NCI-H146 (cell line): ENCODE measurements at places on chromosomes 2 and 18.

- DNase-seq, result no peak
Measured at GRCh38 chr2:150924878-150925277, 336.8 kb downstream of the RBM43 start.

DNA sequence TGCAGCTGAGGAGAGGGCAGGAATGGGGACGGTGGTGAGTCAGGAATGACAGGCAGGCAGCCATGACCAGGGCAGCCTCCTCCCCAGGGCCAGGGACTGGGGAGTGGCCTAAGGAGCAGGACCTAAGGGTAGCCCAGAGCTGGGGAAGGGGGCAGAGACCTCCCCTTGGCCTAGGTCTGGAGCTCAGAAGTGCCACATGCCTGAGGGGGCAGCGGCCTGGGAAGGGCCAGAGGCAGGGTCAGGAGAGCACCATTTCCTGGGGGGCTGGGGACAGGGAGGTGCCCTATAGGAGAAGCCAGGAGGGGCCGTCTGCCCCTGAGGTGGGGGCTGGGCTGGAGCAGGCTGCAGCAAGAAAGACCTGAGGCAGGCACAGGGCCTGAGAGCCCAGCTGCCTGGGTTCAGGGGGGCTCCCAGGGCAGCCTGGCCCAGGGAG, 20.9 kb downstream of the CFLAR start:
- no peak for DNase-seq

DNA sequence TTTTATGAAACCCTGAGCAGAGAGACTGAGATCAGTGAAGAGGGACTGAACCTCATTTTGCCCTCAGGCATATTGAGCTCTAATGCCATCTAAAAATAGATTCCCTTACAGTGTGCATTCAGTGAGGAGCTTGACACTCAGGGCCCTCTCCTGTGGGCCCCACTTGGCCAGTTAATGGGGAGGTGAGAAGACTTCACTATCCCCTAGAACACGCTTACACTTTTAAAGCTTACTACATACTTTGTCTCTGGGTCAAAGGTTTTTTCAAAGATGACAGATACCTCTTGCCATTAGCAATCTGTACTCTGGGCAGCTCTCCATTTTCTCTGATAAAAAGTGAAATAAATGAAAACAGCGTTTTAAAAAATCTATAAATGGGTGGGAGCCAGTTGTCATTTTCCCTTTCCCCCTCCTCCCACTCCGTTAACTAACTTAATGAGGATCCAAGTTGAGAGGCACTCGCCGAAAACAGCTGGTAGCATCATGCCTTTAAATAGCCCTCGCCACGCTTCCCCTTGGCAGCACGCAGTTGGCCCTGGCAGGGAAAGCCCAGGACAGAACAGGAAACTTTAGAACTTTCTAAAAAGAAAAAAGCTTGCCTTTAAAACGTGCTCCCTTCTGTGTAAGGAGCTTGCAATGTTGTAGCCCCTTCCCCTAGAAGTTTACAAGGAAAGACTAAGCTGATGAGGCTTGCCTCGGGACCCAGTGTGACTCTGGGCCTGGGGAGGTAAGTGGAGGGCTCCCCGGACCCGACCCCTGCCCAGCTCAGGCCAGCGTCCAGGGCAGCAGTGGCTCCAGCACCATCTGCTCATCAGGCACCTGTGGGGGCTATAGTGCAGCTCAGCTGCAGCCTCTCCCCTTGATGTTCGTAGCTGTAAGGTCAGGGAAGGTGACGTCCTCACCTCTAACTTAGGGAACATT, 58.8 kb upstream of the FOSL2 start:
- no peak for DNase-seq

GRCh38 chr2:22086726-22087125, 963.0 kb downstream of the TDRD15 start:
- DNase-seq, result no peak

DNA sequence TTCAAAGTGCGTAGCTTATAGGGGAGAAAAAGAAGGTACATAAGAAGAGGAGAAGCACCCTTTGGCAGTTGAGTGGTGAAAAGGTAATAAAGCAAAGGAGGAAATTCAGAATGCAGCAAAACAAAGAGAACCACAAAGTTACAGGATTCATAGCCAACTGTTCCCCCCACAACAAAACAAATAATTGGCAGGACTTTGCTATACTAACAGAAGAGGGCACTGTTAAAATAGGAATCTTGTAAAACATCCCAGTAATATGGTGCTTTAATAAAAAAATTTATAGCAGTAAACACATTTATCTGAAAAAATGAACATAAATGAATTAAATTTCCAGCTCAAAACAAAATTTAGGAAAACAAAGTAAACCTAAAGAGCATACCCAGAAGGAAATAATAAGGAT, 42.3 kb downstream of the R3HDM1 start:
- DNase-seq, result no peak

GRCh38 chr18:59360381-59360780, 1.3 kb upstream of the LMAN1 start:
- DNase-seq, result no peak

DNA sequence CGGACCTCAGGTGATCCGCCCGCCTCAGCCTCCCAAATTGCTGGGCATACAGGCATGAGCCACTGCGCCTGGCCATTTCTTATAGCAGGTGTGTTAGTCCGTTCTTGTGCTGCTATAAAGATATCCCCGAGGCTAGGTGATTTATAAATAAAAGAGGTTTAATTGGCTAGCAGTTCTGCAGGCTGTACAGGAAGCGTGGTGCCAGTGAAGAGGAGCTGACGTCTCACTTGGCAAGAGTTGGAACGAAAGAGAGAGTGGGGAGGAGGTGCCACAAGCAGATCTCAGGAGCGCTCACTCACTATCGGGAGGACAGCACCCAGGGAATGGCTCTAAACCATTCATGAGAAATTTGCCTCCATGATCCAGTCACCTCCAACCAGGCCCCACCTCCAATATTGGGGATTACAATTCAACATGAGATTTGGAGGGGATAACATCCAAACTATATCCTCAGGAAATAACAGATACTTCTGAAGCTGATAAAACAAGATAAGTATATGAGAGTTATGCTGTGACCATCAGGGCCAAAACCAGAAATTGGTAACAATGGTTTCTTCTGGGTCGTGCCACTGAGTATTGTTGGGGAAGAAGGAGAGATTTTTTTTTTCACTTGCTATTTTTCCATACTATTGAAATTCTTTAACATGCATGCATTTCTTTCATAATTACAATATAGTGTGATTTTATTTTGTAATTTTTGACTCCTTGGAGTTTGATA, 7.4 kb upstream of the RMC1 start:
- DNase-seq, result peak; percentile 51

GRCh38 chr2:198004921-198005829, 200.8 kb downstream of the PLCL1 start:
- no peak for DNase-seq

DNA sequence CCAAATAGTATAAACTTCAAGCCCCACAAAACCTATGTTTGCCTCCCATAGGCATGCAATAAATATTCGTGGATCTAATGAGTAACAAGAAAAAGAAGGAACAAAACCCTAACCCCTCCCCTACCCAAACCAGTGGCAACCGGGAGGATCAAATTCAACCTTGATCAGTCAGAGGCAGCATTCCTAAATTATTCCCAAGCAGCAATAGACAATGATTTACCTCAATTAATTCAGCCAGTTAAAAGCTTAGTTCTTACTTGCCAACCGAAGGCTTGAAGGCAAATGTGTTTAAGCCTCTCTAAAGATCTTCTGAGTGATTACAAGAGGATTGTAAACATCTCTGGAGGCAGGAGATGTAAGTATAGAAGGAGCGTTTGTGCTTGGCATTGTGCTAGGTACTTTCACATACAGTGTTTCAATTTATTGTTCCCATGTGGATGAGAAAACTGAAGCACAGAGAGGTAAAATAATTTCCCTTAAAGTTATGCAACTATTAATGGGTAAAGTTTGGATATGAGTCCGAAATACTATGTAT, 197.7 kb downstream of the MTX2 start:
- no peak for DNase-seq

GRCh38 chr18:3649633-3650426, 199.9 kb downstream of the TGIF1 start:
- no peak for DNase-seq

DNA sequence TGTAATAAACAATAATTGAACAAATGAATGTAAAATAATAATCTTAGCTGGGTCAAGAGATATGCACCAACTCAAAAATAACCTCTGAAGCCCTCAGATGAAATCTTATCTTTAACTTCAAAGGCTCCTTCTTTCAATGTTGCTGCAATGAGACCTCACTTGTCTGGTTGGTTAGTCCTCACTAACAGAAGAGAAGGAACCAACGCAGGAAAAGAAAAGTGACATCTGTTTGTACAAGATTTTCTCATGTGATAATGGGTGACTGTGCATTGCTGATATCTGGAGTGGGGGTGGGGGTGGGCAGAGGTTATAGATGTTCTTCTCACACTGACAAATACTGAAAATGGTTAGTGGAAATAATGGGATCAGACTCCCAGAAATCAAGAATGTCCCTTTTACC, 2.6 kb downstream of the SCN7A start:
- DNase-seq, result no peak

DNA sequence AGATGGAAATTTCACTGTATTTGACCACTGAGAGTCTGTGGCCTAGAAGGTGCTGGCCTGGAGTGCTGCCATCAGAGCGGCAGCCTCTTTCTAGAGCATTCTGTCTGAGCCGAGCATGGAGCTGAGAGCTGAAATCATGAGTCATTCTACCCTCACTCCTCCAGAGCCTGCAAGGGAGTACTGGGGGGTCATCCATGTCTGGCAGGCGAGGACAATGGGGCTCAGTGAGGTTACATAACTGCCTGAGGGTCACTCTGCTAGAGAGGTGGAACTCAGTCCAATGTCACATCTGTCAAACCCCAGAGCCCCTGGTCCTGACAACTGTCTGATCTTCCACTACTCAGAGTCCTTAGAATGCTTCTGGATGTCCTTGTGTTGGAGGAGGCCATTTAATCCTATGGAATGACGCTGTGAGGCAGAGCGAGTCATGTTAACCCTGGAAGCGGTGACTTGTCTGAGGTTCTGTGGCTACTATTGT, 65.3 kb downstream of the HAUS1 start:
- DNase-seq, result no peak

DNA sequence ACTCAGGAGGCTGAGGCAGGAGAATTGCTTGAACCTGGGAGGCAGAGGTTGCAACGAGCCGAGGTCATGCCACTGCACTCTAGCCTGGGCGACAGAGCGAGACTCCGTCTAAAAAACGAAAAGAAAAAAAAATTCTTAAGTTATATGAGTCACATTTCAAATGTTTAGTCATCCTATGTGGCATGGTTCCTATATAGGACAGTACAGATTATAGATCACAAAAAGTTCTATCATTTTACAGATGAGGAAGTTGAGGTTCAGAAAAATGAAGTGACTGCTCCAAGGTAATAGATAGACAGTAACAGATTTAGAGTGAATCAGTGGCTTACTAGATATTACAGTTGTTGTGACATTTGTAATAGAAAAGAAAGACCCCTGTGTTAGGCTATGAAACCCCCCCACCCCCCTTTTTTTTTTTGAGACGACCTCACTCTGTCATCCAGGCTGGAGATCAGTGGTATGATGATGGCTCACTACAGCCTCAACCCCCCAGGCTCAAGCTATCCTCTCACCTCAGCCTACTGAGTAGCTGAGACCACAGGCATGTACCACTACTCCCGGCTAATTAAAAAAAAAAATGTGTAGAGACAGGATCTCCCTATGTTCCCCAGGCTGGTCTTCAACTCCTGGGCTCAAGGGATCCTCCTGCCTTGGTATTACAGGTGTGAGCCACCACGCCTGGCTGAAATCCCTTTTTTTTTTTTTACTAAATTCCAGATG, 22.7 kb downstream of the PTPN4 start:
- DNase-seq, result no peak

- no peak for DNase-seq
Measured at GRCh38 chr2:224350703-224351102, 51.2 kb downstream of the FAM124B start.

DNA sequence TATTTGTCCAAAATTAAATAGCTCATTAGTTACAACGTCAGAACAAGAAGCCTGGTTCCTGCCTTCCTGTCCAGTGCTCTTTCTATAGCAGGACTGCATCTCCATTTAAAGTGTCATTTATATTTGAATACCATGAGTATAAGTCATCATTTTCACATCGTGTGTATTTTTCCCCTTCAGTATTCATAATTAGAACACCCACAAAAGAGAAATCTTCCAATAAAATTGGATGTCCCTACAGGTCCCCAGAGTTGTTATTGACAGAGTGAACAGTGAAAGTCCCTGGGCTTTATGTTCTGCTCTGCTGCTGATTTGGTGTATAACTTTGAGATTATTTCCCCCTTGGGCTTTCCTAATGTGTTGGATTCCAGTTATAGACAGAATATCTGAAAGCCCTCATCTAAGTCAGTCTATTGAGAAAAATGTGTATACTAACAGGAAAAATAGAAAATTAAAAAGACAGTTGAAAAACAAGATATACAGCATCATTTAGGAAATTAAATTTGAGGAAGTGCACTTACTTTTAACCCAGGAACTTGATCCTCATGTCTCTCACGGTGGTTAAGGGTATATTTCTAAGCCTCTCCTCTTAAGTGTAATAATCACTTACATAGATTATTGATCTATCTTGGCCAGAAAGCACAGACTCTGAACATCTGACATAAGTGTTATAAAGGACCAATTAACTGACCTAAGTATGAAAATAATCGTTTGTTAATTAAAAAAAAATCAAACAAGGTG, 15.2 kb upstream of the REV1 start:
- no peak for DNase-seq

DNA sequence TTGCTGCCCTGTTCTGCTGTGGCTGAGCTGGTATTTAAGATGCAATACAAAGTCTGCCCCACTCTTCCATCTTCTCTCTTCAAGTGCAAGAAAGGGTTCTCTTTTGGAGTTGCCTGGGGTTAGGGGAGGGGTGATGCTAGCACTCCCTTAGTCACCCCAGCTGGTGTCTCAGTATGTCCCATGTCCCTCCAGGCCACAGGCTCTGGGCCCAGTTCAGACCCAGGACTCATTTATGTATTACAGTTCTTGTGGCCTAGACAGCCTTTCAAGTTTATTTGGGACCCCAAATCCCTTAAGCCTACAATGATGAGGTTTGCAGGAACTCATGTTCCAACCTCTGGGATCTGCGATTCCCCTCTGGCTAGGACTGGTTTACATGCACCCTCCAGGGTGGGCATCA, 47.2 kb upstream of the CCDC141 start:
- DNase-seq, result no peak

- DNase-seq, result no peak
Measured at GRCh38 chr18:2395427-2396161, 175.7 kb downstream of the METTL4 start.

DNA sequence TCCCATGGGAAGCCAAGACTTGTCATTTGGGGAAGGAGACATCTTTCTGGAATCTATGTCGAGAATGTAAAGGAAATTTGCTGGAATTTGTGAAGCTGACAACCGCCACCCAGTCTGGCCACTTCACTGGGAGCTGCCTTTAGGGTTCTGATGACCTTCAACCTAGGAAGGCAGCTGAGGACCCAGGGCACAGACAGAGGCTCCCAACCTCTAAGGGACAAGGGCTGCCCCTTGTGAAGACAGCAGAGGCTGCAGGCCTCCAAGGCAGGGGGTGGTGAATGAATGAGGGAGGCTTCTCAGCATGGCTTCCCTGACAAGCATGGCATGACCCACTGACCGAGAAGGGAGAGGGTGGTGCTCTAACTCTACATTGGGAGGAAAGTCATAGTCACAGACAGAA, 128.9 kb upstream of the ASB18 start:
- no peak for DNase-seq
